Stimulated activated effector memory CD8-positive, alpha-beta T cell treated with anti-CD3 and anti-CD28 coated beads, Interleukin-12 subunit alpha, Interleukin-12 subunit beta, amount 100 ng/mL, for 72 hours (primary cell): ENCODE measurements at places on chromosomes 6 and 20.

- DNase-seq: no peak
Measured at GRCh38 chr6:115443825-115444478, 616.7 kb downstream of the FRK start.

DNA sequence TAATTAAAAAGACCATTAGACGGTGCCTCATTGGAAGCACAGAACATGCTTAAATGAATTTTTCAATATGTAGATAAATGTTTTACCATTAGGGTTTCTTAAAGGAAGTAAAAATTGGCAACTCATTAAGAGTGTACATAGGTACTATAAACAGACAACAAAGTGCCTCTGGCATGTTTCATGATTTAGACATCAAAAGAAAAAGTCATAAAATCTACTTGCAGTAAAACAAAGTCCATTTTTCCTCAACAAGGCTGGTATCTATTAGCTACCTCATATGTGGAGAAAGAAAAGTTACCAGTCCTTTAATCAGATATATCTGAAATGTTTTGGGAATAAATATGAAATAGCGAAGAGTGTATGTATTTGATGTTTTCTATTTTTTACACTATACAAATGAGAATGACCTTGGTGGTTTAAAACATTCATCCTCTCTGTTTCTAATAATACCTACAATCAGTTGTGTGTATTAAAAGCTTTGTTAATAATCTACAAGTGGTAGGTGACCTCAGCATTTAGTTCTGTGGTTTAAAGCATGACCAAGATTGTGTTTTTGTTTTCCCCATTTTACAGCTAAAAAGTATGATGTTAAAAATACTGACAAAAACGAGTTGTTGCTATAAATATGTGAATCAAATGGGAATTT is 87.5 kb downstream of the HDGFL1 start:
- no peak for DNase-seq

DNA sequence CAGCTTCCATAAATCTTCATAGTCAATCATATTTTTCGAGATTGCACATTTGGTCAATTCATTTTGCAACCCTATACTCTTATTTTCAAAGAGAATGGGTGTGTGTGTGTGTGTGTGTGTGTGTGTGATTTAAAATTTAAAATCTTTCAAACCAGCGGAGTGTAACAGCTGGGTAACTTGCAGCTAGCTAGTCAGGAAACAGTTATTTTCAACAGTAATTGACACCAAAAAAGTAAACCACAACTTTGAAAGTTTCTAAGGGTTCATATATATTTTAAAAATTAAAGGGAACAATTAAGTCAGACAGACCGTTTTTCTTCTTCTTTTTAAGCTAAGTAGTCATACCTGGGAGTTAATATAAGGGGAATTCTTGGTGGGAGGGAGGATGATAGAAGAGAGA is 57.0 kb downstream of the PRR18 start:
- DNase-seq: no peak

DNA sequence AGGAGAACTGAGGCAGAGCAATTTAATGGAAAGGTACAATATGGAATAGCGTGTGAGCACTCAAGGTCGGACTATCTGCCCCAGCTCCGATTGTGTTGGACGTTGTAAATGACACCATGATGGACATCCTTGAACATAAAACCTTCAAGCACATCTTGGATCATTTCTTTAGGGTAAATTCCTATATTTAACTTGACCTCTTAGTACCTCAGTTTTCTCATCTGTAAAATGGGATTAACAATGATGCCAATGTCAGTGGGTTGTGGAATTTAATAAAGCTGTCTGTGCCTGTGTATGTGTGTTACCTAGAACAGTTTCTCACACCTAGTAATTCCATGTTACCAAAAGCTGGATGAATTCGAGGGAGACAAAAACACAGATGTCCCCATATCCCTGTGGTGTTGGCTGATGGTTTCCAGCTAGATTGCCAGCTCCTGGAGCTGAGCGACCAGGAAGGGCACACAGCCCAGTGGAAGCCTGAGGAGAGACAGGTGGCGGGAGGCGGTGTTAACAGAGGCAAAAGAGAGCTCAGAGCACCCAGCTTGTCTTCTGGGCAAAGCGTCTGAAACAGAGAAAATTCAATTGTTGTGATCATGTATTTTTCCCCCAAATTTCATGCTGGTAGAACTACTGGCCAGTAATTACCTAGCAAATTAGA is 32.6 kb downstream of the MDFI start:
- no peak for DNase-seq

- DNase-seq: no peak
Measured at GRCh38 chr6:19465760-19466159, 371.4 kb upstream of the ID4 start.

GRCh38 chr20:36613974-36614373 is 8.4 kb downstream of the RAB5IF start:
- no peak for DNase-seq

DNA sequence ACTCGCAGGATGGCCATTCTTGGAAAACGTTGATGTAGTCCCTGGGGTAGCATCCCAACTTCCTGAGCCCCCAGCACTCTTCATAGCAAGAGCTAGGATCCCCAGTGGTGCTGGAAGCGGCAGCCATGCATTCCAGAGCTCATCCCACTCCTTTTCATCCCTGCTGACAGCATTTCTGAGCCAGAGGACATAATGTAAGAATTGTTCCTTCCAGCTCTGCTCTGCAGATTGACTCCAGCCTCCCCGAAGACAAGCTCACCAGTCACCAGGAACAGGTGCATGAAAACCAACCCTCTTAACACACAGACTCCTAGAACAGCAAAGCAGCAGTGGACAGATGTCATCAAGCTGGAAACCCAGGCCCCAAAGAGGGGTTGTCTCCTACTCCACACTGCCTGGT is 3.8 kb downstream of the SLC13A3 start:
- DNase-seq: no peak

DNA sequence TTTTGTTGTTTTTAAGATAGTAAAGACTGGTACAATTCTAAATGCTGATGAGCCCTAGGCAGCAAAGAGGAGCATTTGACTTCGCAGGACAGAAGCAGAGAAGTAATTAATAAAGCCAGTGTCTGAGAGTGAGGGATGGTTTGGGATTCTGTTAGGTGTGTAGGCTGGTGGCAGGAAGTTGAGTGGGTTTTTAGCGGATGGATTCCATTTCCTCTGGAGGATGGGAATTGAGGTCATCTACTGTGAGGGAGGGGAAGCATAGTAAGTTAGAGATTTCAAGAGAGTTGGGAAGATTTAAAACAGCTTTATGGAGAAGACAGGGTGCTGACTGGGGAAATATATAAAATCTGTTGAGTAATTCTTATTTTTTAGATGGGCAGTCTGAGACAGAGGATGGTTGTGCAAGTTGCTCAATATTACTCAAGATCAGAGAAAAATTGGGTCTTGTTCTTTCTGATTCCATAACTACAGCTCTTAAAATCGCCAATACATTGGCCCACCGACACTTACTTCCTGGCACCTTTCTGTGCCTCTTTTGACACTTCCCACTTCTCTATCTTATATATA is 48.8 kb downstream of the PRL start:
- DNase-seq: no peak

DNA sequence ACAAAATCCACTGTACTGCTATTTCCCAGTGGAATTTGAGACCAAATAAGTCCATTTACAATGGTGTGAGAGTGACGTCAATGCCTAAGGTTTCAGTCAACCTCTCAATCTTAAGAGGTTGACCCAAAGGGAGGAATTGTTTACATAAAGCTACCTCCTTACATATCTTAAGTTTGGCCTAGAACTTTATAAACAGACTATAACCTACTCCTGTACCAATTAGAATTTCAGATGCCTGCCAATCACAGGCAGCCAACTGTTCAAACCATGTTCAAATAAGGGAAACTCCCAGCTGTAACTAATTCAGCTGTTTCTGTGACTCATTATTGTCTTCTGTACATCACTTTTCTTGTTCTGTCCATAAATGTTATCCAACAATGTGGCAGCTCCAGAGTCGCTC is 14.5 kb downstream of the LGSN start:
- no peak for DNase-seq

GRCh38 chr20:7503501-7503900 is 436.8 kb downstream of the HAO1 start:
- no peak for DNase-seq

DNA sequence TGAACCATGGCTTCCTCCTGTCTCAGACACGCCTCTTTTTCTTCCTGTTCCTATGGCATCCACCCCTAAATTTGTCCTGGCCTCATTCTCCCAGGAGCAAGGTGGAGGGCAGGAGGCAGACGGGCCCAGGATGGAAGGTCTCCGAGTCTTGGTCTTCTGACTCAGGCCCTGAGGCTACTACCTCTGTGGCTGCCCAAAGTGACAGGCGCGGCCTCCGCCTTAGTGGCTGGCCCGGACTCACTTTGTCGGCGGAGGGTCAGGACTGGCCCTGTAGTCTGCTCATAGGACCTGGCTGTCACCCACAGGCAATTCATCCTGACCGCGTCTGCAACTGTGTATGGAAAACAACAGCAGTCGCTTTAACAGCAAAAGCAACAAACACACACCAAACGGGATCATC is 263.1 kb upstream of the SUPT3H start:
- DNase-seq: no peak

- DNase-seq: no peak
Measured at GRCh38 chr20:431012-431904, 23.2 kb downstream of the RBCK1 start.

DNA sequence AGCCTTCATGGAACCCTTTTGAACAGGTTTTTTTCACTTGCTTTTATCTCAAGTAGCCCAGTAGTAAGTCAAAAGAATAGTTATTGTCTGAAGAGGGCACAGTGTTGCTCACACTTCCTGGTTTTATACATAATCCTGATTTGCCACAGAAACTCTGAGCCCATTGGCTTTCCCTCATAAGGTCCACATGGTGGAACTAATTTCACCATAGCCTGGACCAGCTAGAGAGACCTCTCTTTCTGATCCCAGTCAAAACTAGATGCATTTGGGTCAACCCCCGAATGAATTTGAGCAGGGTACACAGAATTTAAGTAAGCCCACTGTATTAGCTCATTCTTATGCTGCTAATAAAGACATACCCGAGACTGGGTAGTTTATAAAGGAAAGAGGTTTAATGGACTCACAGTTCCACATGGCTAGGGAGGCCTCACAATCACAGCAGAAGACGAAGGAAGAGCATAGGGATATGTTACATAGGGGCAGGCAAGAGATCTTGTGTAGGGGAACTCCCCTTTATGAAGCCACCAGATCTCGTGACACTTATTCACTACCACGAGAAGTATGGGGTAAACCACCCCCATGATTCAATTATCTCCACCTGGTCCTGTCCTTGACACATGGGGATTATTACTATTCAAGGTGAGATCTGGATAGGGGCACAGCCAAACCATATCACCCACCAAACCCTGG is 6.2 kb downstream of the RWDD2A start:
- DNase-seq: no peak

- DNase-seq: no peak
Measured at GRCh38 chr20:58449681-58450221, 60.7 kb downstream of the VAPB start.

DNA sequence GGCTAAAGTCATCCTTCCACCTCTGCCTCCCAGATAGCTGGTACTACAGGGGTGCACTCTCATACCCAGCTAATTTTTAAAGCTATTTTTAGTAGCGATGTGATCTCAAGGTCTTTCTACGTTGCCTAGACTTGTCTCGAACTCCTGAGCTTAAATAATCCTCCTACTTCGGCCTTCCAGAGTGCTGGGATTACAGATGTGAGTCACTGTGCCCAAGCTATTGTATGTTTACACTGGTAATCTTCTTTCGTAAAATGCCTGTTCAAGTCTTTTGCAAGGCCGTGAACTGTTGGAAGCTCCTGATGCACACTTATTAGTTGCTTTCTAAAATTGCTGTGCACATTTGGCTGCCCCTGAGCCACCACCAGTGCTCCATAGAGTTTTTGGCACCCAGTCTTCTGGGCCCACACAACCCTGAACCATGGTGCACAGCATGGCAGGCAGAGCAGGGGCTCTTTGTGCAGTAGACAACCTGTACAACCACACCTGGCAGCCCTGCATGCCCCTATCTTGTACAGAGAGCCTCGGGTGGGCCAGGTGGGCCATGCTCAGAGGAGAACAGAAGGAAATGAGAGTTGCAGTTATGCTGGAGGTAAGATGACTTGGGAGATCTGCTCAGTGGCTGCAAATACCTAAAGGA is 33.3 kb downstream of the PDRG1 start:
- no peak for DNase-seq

DNA sequence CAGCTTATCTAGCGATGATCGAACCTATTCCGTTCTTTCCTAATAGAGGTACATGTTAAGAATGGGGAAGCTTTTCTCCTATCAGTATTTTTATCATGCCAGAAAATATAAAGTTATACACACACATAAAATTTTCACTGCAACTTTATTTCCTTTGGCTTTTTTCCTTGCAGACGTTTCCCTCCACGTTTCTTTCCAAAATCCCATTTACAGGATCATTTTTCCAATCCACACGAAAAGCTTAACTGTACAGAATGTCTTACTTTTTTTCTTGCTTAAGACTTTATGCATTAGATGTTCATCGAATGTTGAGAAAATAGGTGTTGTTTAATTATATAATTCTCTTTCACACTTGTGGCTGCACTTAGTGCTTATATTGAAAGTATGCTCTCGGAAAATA is 62.9 kb upstream of the HDGFL1 start:
- no peak for DNase-seq
